Tongue (tissue), 3 donors: ENCODE measurements at places on chromosomes 4 and X. TPM values are rescaled to one million over a fixed set of nuclear protein-coding genes. Genes with fewer than 3 reads are reported as not detected.

GRCh38 chr4:174156239-174156826 is 127.1 kb downstream of the FBXO8 start:
- DNase-seq = peak; percentile 73

- DNase-seq = peak; percentile 18
Observed at GRCh38 chr4:115323106-115323707, 209.8 kb upstream of the NDST4 start.

DNA sequence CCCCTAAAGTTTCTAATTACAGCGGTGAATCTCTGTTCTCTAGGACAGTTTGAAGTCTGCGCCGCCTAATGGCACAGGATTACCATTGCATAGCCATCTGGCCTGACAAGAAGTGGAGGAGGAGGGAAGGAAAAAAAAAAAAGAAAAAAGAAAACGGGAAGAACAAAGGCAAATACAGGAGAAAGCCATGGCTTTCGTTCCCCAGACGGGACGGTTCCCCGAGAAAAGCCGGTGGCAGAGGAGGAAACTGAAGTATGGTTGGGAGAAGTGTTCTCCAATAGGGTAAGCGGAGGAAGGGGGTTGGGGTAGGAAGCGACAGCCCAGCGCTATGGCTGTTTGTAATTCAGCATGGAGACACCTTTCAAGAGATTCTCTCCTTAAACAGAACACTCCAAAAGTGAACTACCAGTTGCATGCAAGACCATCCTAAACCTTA is 80.8 kb downstream of the HMGN5 start:
- DNase-seq = peak; percentile 81

Gene FAM9C
- not detected for total RNA-seq

- no peak for DNase-seq
Observed at GRCh38 chrX:54043056-54043455, 1.2 kb downstream of the PHF8 start.

DNA sequence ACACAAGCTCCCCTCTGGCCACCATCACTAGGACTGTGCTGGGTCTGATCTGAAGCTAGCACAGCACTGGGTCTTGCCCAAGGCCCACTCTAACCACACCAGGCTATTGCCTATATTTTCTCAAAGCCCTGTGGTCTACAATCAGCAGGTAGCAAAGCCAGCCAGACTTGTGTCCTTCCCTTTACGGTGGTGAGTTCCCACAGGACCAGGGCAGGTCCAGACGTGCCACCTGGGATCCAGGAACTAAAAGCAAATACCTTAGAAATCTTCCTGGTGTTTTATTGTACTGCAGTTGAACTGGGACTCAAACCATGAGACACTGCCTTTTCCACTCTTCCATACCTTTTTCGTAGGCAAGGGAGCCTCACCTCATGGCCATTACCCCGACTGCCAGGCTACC is 9.0 kb upstream of the MAGEC2 start:
- no peak for DNase-seq

- peak; percentile 70 for DNase-seq
Observed at GRCh38 chr4:53119680-53120079, 246.2 kb downstream of the SCFD2 start.

Gene ESX1
- not detected for total RNA-seq

DNA sequence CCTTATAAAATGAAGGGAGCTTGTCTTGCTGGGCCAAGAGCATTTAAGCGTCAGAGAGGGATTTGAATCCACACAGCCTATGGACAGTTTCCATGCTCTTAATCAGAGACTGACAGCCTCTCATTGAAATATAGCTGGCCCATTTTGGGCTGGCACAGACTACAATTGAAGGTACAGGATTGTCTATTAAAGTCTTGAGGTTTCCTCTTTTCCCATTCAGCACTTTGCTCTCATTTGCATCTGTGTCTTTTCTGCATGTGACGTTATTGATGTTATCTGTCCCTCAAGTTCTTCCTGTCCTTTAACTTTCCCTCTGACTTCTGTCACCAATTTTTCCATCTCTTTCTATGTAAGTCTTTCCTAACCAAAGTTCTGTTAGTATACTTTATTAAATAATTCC is 133.3 kb upstream of the SFRP2 start:
- no peak for DNase-seq

- peak; percentile 31 for DNase-seq
Observed at GRCh38 chr4:46931981-46932380, 22.9 kb upstream of the COX7B2 start.

- no peak for DNase-seq
Observed at GRCh38 chr4:140930557-140930956, 174.4 kb upstream of the TBC1D9 start.

Gene EGFL6
- total RNA-seq = 12.5 TPM

DNA sequence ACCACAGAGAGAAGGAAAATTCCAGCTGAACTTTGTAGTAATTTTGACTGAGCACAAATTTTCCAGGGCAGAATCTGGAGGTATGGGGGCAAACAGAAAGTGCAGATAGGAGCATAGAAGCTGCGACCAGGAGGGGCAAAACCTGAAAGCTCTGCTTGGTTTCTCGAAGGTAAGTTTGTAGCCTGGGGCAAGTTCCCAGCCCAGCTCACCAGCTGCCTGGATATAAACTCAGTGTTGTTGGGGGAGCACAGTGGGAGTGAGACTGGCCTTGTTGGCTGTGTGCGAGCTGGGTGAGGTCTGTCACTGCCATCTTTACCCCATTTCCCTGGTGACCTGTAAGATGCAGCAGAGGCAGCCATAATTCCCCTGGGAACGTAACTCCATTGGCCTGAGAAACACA is 213.5 kb upstream of the POF1B start:
- DNase-seq = no peak

Gene ARHGAP6
- 9.2 TPM for total RNA-seq

DNA sequence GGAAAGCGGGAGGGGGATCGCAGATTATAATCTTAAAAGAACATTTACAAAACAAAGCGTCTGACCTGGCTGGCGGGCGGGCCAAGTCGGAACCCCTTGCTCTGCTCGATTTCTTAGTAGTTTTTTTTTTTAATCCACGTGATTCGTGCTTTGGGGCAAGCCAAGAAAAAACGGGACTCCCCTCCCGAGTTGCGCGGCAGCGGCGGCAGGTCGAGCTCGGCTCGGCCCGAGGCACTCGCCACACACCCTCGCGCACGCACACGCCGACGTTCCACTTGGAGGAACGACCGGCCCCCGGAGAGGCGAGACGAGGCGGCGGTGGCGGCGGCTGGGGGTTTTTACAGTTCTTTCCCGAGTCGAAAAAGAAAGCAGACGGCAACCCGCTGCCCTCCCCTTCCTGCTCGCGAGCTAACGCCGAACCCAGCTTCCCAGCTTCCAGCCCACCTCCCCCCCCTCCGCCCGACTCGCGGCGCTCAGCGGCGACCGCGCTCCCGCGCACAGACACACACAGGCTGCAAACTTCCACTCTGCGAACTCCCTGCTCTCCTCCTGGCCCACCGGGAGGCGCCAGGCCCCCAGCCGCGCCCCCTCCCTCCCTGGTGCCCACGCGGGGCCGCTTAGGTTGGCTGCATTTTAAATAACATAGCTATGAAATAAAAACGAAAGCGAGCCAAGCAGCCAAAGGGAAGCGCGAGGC is 1.2 kb downstream of the BCOR start:
- DNase-seq = peak; percentile 60

- no peak for DNase-seq
Observed at GRCh38 chr4:26077756-26078155, 163.7 kb downstream of the SMIM20 start.

DNA sequence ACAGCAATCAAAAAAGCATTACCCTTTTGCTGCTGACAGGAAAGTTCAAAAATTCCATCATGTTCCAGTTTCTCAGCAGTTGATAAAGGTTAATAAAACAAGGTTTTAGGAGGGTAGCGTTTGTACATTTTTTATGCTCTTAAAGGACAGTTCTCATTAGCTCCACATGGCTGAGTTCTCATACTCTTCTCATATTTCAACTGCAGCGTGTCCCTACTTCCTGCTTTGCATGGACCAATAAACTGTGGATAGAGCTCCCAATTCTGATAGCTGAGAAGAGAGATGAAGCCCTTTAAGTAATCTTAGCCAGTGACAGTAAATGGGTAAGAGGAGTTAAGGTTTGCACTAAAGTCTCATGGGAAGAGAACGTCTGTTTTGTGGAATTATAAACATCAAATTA is 53.5 kb downstream of the SPANXA2 start:
- DNase-seq = peak; percentile 15

DNA sequence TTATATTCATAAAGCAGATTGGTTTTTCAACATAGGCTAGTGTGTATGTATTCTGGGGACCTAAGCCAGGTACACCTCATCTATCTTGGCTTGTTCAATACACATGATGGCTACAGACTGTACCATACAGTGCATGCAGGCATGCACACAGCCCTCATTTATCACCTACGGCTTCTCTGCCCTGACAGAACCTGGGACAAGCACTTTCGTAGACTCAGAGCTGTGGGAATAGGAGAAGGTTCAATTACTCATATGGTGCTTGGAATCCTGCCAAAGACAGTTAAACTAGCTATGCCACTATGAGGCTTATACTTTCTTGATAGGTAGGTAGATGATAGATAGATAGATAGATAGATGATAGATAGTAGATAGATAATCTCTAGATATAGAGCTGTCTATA is 457.2 kb downstream of the GALNTL6 start:
- DNase-seq = peak; percentile 5

DNA sequence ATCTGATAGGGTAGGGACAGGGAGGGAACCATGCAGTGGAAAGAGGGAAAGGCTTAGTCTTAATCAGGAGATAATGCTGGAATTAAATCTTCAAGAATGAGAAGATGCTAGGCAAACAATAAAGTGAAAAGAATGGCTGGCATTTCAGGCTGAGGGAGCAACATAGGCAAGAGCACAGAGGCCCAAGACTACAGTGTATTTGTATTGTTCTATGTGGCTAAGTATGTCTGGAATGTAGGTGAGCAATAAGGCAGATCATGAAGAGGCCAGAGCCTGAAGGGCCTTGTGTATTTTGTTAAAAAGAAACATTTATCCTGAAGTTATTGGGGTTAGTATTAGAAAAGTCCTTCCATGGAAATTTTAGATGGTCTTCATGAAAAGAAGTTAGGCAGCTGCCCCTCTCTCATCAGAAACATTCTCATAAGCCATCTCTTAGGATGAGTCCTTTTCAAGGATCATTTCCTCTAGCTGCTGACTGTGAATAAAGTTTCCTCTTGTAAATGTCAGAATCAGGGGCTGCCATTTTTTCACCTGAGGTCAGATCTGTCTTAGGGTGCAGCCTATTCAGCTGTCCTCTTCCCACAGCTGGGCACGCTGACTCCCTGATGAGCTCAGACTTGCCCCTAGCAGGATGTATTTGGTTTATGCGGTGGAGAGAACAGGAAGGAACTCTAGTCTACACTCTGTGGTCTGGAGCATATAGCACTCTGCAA is 46.3 kb downstream of the ATP10D start:
- peak; percentile 11 for DNase-seq

Gene GPC3
- 220 TPM for total RNA-seq

Gene MAGEA6
- not detected for total RNA-seq
